ENCODE measurements at places on chromosomes 4 and X. TPM values are rescaled to one million over a fixed set of nuclear protein-coding genes. Genes with fewer than 3 reads are reported as not detected.

DNA sequence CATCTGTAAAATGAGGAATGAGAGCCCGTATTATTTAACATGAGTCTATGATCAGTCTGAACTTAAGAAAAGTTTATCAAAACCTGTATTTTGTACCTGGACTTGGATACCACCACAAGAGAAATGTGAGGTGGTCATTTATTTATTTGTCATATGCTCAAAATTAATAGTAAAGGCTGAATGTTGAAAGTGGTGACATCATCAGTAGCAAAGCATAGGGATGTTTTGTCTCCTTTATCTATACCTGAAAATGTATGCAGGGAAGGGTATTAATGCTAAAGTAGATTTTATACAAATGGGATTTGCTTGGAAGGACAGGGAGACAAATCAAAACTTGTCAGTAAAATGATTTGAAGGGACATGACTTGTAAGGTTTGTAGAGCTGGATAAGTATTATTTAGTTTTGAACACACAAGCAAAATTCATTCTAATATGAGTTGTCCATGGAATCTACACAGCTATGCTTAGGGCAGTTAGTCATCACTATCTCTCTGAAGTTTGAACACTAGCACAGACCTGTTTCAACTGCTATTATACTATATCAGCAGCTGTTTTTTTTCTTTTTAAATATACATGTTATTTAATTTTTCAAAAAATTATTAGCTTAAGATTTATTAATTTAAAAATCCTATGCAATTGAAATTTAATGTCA, 52.4 kb upstream of the GUCY1A1 start:
- DNase-seq, result no peak

DNA sequence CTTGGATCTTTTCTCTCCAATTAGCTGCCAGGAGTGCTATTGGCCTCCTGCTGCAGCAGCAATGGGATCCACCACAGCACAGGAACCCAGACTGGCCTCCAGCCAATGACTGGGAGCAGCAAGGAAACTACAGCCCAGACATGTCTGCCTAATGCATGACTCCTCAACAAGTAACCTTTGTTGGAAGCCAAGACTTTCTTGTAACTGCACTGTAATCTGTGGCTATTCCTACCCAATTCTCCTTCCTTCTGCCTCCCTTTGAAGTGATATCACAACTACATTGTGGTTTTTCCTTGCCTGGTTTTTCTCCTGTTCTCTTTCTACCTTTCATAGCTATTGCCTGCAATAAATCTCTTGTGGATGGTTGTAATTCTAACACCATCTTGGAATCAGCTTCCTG, 39.8 kb downstream of the SNCA start:
- DNase-seq, result peak; percentile 10

FAM184B gene
- not detected for total RNA-seq

LUZP4 gene
- not detected for total RNA-seq

RENBP gene
- total RNA-seq, result 17.7 TPM

NUDT10 gene
- 0.22 TPM for total RNA-seq

DNA sequence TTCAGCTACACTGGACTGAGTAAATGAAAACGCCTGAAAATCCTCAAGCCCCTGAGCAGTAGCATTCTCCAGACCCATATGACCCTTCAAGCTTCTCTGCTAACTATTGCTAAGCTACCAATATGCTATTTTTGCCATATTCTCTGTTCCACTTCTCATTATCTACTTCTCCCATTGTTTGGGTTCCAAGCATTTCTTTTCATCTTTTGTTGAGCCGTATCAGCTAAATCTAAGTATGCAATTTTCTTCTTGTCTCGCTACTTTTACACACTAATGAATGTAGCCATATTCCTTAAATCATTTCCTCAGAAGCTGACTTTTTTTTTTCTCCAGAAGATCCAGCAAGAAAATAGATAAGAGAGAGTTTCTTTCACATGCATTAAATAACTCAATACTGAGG, 128.4 kb downstream of the AGTR2 start:
- DNase-seq, result no peak

GRIA3 gene
- total RNA-seq, result 3.1 TPM

GRCh38 chr4:132866616-132867015, 282.5 kb upstream of the PCDH10 start:
- DNase-seq, result no peak

- no peak for DNase-seq
Observed at GRCh38 chr4:141501395-141501794, 135.0 kb upstream of the IL15 start.

TEX13C gene
- not detected for total RNA-seq

GRCh38 chr4:15667006-15667405, 11.8 kb upstream of the FBXL5 start:
- DNase-seq, result no peak

DGAT2L6 gene
- not detected for total RNA-seq

DNA sequence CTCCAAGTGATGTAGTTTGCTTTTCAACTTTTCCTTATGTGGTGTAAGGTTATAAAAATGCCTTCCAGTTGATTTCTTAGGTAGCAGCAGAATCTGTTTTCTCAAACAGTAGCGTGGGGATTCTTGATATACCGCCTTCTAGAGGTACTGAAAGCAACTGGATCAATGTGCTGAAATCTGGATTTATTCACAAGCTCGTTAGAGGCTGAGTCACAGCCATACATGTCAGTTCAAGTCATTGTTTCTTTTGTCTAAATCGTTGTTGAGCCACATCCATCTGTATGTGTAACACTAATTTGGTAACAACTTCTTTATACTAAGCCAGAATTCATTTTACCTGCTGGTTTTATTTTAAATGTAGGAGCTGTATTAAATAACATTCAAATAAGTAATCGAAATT, 200.0 kb upstream of the MAD2L1 start:
- no peak for DNase-seq

GRCh38 chr4:17708992-17709762, 72.2 kb downstream of the FAM184B start:
- peak; percentile 50 for DNase-seq

UXT gene
- 105 TPM for total RNA-seq

DNA sequence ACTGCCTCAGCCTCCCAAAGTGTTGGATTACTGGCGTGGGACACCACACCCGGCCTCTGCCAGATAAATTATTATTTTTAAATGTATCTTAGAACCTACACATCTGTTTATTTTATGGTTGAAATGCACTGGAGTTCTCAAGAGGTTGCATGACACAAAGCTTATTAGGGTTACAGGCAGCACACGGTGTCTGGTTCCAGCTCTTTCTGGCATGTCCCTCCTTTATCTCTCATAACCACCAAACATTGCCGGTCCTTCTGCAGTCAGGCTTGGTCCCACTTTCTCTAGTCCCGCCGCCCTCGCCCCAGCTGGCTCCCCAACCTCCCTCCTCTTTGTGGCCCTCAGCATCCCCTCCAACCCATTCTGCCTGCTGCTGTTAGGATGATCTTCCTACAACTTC, 39.7 kb upstream of the SPRY1 start:
- no peak for DNase-seq

STK26 gene
- total RNA-seq, result 1.8 TPM

DNA sequence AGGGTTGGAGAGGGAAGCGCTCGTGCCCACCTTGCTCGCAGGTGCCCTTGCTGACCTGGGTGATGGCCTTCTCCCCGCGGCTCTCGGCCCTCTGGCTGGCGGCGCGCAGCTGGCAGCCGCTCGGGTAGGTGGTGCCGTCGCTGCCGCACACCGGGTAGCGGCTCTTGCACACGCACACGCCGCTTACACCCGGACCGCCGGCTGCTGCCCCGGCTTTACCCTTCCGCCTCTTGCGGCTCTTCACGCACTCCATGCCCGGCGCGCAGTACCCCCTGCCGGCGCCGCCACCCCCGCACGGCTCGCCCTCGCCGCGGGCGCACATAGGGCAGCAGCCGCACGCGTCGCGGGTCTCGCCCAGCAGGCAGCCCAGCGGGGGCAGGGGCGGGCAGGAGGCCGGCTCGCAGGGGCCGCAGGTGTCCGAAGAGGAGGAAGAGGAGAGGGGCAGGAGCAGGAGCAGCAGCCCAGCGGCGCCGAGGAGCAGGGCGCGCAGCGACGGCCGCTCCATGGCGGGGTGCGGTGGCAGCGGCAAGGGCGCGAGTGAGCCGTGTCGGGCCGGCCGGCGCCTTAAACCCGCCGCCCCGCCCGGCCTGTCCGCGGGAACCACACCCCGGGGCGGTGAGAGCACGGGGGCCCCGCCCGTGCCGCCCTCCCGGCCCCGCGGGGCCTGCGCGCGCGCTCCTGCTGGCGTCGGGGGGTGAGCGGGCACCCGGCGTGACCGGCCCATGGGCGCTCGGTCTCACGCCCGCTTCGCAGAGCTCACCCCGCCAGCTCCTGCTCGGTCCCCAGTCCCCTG, at the start of gene IGFBP7:
TSS of gene IGFBP7 (minus strand) at position 539 of the 793 bp plus-strand sequence. CDS start at position 505, 34 bp downstream.
- peak; percentile 90 for DNase-seq

DNA sequence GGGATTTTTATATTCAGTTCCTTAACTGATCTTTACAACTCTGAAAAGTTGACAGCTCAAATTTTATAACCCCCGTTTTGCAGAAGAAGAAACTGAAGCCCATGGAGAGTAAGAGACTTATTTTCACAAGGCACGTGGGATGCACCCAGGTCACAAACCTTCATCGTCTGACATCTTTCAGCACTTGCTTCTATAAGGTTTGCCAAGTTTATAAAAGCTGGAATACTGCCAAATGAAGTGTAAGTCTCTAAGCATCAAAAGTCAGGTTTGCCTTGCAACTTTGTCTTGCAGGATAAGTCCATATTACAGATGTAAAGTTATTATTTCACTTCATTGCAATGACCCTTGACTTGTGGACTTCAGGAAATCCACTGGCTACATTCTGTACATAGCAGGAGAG, 6.3 kb upstream of the KCNIP4 start:
- DNase-seq, result no peak

DNA sequence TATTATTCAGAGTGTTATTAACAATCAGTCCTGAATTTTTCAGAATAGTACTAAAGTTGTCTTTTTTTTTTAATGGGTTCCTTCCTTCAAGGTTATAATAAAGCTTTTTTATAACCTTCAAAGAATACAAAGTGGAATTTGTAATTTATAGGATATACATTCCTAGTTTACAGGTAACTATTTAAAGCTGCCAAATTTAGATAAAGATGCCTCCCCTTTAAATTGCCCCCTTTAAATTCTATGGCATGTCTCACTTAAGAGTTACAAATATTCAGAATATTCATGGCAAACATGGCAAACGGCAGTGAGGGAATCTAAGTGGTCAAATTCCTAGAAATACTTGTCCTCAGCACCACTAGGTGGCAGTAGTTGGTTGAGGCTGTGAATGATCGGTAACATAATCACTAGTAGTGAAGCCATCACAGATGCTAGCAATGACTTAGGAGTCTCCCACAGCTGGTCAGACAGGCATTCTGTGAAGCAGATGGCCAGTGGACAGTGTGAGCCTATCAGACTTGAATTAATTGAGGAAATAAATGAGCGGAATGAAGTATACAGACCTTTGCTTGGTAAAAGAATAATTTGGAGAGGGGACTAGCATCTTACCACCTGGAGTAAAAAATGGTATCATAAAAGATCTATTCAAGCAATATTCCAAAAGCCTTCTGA, 86.4 kb downstream of the CBR4 start:
- DNase-seq, result no peak

PNMA6F gene
- not detected for total RNA-seq

DNA sequence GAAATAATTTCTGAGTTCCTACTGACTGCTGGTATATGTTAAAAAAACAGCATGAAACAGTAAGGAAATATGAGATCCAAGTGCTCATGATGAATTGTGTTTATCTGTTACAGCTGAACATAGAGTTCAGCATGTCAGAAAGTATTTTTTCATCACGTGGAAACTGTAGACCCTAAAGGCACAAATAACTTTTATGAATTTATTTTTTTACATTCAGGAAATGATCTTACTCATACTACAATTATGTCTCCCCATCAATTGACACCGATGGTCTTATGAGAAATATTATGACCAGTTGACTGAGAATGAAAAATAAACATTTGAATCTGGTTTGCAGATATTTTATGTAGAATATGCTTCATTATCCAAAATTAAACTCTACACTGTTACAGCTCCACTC, 283.1 kb upstream of the SPANXN4 start:
- no peak for DNase-seq

- DNase-seq, result peak; percentile 48
Observed at GRCh38 chr4:139660568-139661043, 5.0 kb upstream of the MGST2 start.

All from right cardiac atrium (tissue), 5 donors.